ENCODE measurements at places on chromosomes 3 and 15.

- no peak for DNase-seq
Measured at GRCh38 chr15:52095597-52096262, 16.8 kb downstream of the BCL2L10 start.

GRCh38 chr3:128864351-128864811, 15.0 kb upstream of the ACAD9 start:
- no peak for DNase-seq

GRCh38 chr15:65484876-65485275, 32.6 kb downstream of the DPP8 start:
- DNase-seq, result no peak

GRCh38 chr3:86790884-86791549, 199.9 kb downstream of the VGLL3 start:
- no peak for DNase-seq

DNA sequence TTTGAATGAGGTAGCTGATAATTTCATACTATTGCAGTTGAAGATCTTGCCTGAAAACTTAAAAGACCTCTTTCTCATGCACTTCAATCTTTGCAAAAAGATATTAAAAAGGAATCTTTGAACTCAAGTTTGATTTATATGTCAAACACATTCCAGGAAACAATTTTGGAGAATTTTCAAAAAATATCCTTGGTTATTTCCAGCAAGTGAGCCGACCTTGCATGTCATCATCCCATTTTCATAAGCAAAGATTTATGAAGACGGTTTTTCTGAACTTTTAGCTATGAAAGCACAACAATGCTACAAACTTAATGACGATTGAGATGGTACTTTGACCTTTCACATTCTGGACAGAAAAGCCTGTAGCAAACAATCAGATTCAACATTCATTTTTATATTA, 95.6 kb downstream of the RFX7 start:
- DNase-seq, result no peak

- no peak for DNase-seq
Measured at GRCh38 chr3:111134302-111134701, 62.7 kb downstream of the NECTIN3 start.

GRCh38 chr15:41554343-41554742, 4.7 kb upstream of the TYRO3 start:
- DNase-seq, result no peak

- DNase-seq, result no peak
Measured at GRCh38 chr3:34260271-34261000, 462.0 kb downstream of the PDCD6IP start.

- DNase-seq, result no peak
Measured at GRCh38 chr15:98800437-98801233, 152.3 kb downstream of the IGF1R start.

DNA sequence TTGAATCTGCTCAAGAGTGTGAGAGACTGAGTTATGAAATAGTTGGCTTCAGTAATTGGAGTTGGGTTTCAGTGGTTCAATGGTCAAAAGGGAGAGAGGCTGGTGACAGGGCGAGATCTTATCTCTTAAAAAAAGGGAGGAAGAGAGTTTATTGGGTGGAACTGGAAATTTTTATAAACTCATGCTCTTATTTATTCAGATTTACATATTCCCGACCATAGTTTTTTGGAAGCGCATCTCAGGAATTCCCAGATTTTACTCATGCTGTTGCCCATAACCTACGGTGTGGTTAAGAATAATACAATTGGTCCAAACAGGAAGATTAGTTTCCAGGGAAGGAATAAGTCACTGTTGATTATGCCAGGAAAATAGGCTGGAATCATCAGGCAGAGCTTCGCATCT, 41.4 kb downstream of the CD200 start:
- DNase-seq, result no peak

GRCh38 chr15:32747921-32748342, 30.1 kb downstream of the GREM1 start:
- DNase-seq, result no peak

GRCh38 chr3:147418808-147419701, 9.9 kb downstream of the ZIC1 start:
- DNase-seq, result no peak

DNA sequence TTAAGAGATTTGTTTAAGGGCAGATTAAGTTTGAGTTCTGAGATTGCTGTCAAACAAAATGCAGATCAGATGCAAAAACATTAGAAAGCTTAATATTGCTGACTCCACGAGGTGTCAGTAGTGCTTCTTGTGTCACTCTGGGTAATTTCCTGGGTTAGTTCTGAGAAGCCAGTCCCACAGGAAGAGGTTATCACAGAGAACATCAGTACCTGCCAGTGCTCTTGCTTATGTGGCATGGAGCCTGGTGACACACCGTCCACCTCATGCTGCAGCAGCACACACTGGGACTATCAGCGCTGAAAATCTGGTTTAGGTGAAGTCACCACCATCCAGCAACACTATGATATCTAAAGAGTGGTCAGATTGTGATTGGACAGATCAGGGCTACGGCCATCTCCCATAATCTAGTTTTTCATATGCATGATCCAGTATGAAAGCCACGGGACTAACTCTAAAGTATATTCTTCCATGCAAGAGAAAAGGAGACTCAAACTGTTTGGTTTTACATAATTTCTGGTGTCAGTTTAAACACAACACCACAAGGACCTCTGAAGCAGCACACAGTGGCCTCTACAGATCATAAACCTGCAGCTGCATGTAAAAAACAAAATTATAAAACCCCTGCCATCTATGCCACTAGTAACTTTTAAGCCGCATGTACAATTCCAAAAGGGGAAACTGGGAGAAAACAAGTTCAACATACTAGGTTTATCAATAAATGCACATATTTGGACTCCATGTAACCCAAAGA, 36.1 kb upstream of the MYO5C start:
- DNase-seq, result no peak

DNA sequence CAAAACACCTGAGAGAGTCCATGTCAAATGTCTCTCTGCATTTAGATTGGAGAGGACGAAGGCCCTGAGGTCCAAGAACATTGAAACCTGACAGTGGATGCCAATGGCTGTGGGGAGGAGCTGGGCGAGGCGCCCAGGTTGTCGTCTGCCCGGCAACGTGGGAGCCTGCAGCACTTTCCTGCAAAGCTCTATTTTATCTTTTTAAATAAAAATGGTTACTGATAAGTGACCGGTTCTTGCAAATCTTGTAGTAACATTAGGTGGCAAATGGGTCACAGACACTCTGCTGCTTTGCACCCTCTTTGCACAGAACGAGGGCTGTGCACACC, 19.5 kb upstream of the FANCD2 start:
- DNase-seq, result no peak

- DNase-seq, result no peak
Measured at GRCh38 chr3:132321304-132321703, 4.1 kb downstream of the ACP3 start.

DNA sequence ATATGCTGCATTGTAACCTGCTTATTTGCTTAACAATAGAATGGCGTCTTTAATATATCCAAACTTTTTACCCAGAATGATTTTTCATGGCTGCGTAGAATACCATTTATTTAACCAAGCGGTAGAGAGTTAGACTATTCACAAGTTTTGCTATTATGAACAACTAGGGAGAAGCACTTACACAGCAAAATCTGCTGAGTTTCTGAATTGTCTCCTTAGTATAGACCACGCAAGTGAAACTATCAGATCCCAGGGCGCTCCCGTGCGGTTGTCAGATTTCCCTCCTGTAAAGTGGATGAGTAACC, 12.6 kb upstream of the ADPGK start:
- DNase-seq, result no peak

DNA sequence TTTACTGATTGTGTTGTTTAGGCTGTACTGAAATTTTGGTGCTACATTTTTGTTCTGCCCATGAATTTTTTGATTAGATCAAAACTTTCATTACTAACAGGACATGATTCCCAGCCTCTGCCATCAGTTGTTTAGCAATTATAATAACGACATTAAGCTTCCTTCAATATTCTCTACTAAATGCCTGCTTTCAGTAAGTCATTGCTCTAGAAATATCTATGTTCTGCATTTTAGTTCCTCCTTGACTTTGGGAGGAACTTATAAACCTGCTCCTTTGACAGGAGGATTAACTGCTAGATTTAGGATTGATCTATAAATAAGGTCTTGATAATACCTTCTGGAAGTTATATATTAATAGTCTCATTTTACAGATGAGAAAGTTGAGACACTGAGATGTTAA, 269.1 kb downstream of the RAP2B start:
- DNase-seq, result no peak

GRCh38 chr3:15923640-15924405, 126.0 kb upstream of the ANKRD28 start:
- DNase-seq, result no peak

- DNase-seq, result no peak
Measured at GRCh38 chr3:138140940-138141339, 8.8 kb upstream of the A4GNT start.

- no peak for DNase-seq
Measured at GRCh38 chr3:159859424-159859823, 129.2 kb upstream of the IL12A start.

DNA sequence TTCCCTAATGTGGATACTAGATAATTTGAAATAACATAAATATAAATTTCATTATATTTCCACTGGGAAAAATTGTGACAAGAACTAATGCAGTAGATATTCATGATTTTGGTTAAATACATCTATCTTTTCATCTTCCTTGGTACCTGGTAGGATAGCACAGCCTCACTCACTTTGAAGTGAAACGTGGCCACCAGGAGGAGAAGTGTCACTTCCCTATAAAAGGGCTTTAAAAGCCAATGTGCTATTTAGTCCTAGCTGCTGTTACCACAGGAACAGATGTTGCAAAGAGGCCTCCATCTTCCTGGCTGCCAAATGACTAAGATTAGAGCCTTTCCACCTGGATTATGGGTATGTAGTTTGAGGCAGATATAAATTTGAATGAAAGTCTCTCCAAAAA, 140.0 kb downstream of the PLOD2 start:
- DNase-seq, result no peak

DNA sequence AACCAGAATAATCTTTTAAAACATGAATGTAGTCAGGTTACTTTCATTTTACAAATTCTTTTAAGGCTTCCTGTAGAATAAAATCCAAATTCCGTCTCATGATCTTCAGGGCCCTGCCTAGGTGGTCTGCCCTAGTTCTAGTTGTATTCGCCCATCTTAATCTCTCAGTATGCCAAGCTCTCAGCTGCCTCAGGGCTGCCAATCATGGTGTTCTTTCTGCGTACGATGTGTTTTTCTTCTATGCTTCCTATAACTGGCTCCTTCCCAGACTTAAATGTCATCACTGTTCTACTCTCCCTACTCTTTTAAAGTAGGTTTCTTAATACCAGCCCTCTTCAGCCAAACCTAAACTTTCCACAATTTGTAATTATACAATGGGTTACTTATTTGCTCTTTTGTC, 107.4 kb downstream of the GREM1 start:
- no peak for DNase-seq

GRCh38 chr3:107258300-107258699, 118.9 kb upstream of the CCDC54 start:
- no peak for DNase-seq

- DNase-seq, result no peak
Measured at GRCh38 chr3:48598323-48599076, 3.4 kb upstream of the COL7A1 start.

GRCh38 chr3:150006794-150007193, 36.1 kb upstream of the PFN2 start:
- DNase-seq, result no peak

GRCh38 chr15:94700211-94700610, 468.9 kb downstream of the MCTP2 start:
- no peak for DNase-seq

- no peak for DNase-seq
Measured at GRCh38 chr3:183378951-183379350, 49.5 kb downstream of the MCF2L2 start.

GRCh38 chr3:189233225-189233858, 61.6 kb downstream of the TPRG1 start:
- no peak for DNase-seq

DNA sequence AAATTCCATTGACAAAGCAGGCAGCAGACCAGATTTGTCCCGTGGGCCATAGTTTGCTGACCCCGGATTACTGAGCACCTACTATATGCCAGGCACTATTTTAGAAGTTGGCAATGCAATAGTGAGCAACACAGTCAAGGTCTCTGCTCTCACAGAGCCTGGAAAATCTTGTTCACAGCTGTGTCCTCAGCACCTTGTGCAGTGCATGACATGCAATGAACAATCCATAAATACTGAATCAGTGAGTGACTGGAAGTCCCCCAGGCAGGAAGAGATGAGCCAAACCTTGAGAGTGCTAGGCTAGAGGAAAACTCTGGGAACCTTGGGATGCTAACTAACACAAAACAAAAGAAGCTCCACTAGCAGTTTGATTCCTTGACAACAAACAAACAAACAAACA, 14.4 kb downstream of the TM4SF1 start:
- DNase-seq, result no peak

DNA sequence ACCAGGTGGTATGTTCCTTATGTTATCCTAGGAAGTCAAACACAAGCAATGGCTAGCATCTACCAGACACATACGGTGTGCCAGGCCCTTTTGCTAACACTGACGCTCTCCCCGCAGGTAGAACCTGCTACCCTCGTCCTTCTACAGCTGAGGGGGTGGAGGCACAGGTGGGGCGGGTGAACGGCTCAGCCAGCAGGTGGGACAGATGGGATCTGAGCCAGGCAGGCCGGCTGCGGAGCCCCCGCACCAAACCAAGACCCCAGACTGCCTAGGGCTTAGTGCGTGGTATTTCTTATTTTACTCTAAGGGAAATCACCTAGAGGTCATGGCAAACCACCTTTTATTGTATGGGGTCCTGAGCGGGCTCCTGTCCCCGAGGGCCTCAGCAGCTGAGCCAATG, 53.9 kb upstream of the PCSK6 start:
- no peak for DNase-seq

DNA sequence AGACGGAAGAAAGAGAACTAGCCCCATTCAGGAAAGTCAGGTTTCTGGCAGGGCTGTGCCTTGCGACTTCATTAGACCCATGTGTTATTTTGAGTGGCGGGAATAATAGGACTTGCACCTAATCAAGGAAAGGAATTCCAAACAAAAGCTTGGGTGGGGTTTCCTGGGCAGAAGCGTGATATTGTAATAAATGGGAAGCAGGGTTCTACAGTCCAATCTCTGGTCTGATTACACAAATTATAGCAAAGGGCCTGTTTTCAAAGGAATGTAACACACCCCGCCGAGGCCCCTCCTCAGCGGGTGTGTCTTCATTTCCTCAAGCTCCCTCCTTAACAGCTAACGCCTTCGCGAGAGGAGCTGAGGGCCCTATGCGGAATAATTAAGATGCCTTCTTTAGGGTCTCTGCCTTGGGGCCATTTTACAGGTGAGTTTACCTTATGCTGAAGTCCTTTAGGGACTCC, 396.0 kb upstream of the C2CD4B start:
- no peak for DNase-seq

- DNase-seq, result no peak
Measured at GRCh38 chr15:52728899-52729298, 49.7 kb upstream of the ATOSA start.

DNA sequence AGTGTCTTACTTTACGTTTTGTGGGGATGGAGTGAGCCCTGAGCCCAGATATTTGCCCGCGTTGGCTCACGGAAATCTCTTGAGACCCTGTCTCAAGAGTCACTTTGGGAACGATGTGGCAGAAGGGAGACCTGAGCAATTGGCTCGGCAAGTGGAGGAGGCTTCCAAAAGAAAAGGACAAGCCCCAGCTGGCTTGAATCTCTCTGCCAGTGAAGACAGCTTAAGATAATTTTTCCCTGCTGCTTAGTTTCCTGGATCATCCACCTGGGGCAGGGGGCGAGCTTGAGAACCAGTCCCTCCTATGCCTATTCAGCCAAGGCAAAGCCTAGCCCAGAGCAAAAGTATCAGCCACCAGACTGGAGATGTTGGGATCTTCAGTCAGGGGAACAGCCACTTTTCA, 708 bp downstream of the SEC22A start:
- DNase-seq, result no peak

GRCh38 chr15:88882785-88883184, 12.6 kb downstream of the HAPLN3 start:
- DNase-seq, result no peak
